ENCODE measurements at places on chromosomes 13 and 19. TPM values are rescaled to one million over a fixed set of nuclear protein-coding genes. Genes with fewer than 3 reads are reported as not detected.
A peak's percentile ranks its signal among the peaks of the same experiment; 100 is the strongest.

The CLDND2 gene
- total RNA-seq, result 1.1 TPM

The NMRK2 gene
- 0.69 TPM for total RNA-seq

The KLK2 gene
- total RNA-seq, result not detected

The SBK3 gene
- 0.66 TPM for total RNA-seq

The ZNF573 gene
- 12.2 TPM for total RNA-seq

The PEAK3 gene
- 2.1 TPM for total RNA-seq

The KIR3DL2 gene
- 0.13 TPM for total RNA-seq

DNA sequence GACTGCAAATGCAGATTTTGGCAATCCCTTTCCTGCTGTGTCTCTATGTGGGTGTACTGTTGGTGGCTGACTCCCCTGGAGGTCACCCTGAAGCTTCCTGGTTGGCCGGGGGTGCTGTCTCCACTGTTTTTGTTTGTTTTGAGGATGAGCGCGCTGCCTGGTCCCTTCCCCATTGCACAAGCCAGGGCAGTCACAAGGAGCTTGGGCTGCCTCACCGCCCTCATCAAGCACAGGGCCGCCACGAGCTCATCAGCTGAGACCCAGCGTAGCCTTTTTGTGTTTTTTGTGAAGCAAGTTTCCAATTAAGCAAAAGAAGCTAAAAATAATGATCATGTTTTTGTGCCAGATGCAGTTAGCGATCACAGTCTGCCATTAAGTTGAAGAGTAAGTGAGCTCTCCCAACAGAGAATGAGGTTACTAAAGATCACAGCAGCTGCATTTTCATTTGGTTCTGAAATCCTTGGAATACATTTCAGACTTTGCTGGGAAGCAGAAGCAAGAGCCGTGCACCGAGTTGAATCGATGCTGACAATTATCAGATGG lies 57.8 kb downstream of the GGACT start:
- DNase-seq, result no peak

DNA sequence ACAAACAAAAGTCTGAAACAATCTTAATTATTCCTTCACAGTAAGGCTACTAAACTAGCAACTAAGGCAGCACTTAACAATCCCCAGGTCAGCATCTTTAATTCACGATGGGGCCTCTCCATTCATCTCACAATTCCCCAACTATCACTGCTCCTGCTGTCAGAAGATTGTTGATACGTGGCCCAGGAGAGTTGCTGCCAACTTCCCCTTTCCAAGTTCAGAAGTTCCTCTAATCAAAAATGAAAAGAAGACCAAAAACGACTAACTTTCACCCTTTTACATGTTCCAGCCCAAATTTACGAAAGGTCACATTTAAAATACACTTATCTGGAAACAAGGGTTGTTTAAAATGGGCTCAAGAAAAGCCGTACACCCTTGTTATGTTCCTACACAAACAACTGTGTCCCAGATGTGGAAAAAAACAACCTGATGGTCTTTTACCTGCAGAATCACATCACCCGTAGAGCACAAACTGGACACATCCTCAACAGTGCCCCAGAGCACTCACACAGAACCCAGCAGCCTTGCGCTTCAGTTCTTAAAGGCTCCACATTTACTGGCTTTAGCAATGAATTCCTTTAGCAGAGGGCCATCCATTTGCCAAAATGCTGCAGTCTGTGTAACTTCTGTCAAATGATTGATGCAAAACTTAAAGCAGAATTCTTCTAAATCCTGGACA lies 38.0 kb downstream of the PHF11 start:
- no peak for DNase-seq

GRCh38 chr13:45700971-45701900 lies 884 bp upstream of the CBY2 start:
- DNase-seq, result no peak

DNA sequence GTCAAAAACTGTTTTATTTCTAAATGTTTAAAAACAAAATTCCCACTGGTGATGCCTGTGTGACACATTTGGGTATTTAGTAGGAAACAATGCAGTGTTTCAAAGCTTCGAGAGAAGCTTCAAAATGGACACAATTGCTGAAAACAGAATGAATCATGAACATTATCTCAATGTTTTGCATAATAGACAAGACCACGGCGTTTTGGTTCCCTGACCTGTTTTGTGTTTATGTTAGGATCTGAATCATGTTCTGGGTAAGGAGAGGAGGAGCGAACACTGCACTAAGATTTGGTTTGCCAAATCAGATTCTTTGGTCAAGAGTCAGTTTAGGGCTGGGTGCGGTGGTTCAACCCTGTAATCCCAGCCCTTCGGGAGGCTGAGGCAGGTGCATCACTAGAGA lies 42.2 kb downstream of the IFT88 start:
- DNase-seq, result no peak

- no peak for DNase-seq
These were observed 19.3 kb upstream of the KIR3DL3 start for GRCh38 chr19:54704928-54705327.

DNA sequence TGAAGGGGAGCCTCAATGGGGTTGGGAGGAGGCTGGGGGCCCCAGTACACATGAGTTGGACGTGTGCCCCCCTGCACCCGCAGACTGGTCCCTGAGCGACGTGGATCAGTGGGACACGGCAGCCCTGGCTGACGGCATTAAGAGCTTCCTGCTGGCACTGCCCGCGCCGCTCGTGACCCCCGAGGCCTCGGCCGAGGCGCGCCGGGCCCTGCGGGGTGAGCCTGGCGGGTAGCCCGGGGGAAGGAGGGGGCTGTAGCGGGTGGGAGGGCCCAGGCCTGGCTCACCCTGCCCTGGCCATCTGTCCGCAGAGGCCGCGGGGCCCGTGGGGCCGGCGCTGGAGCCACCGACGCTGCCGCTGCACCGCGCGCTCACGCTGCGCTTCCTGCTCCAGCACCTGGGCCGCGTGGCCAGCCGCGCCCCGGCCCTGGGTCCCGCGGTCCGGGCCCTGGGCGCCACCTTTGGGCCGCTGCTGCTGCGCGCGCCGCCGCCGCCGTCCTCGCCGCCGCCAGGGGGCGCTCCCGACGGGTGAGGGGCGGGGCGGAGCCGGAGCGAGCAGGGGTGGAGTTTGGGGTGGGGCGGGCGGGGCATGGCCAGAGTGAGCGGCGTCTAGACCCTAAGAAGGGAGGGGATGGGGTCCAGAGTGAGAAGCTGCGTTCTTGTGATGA lies 8.1 kb downstream of the PIK3R2 start:
- peak; percentile 69 for DNase-seq
